ENCODE measurements at places on chromosomes 11 and 22.

GRCh38 chr22:43554694-43555365 lies 143.0 kb downstream of the MPPED1 start:
- DNase-seq: no peak

DNA sequence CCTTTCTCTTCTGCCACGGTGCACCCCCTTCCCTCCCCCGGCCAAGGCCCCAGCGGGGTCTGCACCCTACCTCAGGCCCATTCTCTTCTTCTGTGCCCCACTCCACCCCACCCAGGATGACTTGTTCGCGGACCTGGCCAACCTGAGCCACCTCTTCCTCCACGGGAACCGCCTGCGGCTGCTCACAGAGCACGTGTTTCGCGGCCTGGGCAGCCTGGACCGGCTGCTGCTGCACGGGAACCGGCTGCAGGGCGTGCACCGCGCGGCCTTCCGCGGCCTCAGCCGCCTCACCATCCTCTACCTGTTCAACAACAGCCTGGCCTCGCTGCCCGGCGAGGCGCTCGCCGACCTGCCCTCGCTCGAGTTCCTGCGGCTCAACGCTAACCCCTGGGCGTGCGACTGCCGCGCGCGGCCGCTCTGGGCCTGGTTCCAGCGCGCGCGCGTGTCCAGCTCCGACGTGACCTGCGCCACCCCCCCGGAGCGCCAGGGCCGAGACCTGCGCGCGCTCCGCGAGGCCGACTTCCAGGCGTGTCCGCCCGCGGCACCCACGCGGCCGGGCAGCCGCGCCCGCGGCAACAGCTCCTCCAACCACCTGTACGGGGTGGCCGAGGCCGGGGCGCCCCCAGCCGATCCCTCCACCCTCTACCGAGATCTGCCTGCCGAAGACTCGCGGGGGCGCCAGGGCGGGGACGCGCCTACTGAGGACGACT lies 15.9 kb downstream of the RTN4RL2 start:
- no peak for DNase-seq

DNA sequence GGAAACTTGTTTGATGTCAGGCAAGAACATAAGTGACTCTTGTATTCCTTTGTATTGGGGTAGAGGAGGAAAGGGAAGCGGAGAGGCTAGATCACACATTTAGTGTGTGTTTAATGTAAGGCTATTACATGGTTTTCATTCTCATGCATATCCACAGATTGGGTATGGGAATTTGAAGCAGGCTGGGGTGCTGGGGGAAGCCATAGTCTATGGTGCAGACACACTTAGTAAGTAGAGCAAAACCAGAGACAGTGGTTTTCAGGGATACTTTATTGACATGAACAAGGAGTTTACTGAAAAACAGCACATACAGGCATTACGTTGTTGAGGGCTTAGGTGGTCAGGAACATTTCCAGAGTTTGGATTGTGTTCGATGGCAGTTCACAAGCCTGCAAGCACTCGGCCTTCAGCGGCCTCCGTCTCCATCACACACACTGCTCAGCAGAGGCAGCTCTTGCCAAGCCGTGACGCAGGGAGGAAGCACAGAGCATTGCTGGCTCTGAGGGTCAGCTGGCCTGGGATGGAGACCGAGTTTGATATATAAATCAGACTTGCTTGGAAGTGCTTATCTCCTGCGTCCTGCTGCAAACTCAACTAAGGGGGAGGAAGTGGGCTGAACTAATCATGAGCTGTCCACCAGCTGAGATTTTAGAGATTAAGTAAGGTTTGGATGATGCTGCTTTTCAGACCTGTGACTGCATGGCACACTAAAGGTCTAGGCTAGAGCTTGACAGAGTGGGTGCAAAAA lies 25.3 kb downstream of the SCN3B start:
- no peak for DNase-seq

DNA sequence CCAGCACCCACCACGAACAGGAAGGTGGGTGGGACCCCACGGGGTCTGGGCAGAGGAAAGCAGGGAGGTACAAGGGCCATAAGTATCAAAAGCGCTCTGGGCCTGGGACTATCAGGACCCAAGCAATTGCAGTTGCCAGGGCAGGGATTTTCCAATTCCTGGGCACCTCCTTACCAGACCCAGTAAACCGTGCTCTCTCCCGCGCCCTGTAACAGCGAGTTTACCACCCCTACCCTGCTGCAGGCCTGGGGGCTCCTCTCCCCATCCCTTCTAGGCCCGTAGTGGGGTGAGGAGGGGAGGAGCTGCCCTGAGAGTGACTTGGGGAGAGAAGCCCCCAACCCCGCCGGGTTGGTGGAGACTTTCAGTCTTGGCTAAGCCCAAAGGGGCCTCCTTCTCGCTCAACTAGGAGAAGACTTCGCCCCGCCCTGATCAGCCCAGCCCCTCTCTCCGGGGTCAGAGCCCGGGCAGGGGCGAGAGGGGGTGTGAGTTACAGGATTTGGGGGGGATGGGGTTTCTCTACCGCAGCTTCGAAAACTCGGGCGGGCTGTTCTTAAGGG lies 5.4 kb downstream of the PAX6 start:
- DNase-seq: no peak

GRCh38 chr11:125674210-125674609 lies 6.4 kb downstream of the ACRV1 start:
- DNase-seq: no peak
